ENCODE measurements at places on chromosomes 1 and 21.
A peak's percentile ranks its signal among the peaks of the same experiment; 100 is the strongest.

- no peak for DNase-seq
Measured at GRCh38 chr21:36135391-36136102, 668 bp downstream of the CBR3 start.

DNA sequence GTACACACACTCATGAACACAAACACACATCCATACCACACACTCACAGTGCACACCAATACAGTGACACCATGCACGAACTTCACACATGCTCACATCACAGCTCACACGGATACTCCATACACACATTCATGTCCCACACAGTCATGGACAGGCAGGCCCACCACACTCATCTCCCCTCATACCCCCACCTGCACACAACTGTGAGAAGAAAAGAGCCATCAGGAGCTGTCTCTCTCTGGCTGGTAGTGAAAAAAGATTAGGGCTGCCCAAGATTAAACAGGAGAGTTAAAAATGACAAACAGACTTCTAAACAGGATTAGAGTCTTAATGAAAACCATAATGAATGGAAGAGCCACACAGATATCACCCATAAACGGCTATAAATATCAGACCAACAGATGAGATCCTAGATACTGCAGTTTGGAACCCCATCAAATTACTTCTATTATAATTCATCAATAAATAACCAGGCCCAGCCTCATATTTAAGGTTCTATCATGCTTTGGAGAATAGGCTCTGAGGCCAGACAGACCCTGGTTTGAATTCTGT is 122.3 kb downstream of the PLXNA2 start:
- DNase-seq: no peak

DNA sequence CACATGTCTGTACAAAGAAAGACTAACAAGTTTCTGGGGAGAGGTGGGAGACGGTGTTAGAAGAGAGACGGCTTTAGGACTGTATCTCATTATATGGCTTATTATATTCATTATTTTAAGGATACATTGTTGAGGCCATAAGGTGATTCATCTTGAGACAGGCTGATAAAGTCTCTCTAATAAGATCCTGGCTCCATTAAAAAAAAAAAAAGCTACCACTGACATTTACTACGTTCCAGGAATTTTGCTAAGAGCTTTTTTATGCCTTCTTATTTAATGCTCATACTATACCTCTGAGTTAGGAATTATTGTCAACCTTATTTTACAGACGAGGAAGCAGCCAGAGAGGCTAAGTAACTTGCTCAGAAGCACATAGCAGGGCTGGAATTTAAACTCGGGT is 173.7 kb downstream of the GABPA start:
- no peak for DNase-seq

DNA sequence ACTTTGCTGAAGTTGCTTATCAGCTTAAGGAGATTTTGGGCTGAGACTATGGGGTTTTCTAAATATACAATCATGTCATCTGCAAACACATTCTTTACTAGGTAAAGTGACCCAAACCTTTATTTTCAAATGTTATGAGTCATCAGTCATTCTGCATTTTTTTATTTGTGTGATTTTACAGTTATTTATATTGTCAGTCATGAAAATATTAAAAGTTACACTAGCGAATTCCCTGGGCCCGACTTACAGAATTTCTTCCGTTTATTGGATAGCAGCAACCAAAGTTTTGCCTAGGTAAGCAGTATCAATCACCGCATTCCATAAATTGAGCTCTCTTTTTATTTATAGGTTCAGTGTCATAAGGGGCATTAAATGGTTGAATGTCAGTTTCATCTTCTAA is 13.8 kb downstream of the OR2M5 start:
- DNase-seq: no peak

GRCh38 chr1:205810448-205811157 is 2.4 kb downstream of the SLC41A1 start:
- no peak for DNase-seq

- no peak for DNase-seq
Measured at GRCh38 chr1:153525088-153525728, 10.6 kb downstream of the S100A6 start.

GRCh38 chr1:204459706-204460105 is 34.9 kb downstream of the PIK3C2B start:
- no peak for DNase-seq

- no peak for DNase-seq
Measured at GRCh38 chr1:234589854-234590620, 19.9 kb downstream of the IRF2BP2 start.

DNA sequence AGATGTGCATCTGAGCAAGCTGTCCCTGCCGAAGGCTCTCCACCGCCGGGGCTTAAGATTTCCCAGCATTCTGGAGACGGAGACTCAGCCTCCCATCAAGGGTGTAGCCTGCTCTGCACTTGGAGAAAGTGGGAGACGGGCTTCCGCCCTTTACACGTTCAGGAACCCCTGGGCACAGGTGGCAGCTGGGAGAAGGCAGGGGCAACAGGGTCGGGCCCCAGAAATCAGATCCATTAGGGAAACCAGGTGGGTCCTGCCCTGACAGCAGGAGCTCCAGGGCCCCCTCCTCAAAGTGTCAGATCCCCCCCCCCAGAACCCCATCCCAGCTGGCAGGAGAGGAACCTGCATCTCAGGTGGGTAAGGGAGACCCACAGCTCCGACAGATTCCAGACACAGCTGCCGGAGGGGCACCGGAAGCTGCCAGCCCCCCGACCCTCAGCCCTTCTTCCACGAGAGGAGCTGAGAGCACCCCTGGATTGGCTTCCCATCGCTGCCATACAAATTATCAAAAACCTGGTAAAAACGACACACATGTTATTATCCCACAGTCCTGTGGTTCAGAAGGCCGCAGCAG is 236.6 kb downstream of the NPHP4 start:
- no peak for DNase-seq

GRCh38 chr1:236552901-236553300 is 29.1 kb downstream of the LGALS8 start:
- no peak for DNase-seq

- DNase-seq: no peak
Measured at GRCh38 chr1:196088541-196088940, 519.7 kb downstream of the KCNT2 start.

- DNase-seq: no peak
Measured at GRCh38 chr1:89652373-89652772, 19.5 kb downstream of the LRRC8C start.

DNA sequence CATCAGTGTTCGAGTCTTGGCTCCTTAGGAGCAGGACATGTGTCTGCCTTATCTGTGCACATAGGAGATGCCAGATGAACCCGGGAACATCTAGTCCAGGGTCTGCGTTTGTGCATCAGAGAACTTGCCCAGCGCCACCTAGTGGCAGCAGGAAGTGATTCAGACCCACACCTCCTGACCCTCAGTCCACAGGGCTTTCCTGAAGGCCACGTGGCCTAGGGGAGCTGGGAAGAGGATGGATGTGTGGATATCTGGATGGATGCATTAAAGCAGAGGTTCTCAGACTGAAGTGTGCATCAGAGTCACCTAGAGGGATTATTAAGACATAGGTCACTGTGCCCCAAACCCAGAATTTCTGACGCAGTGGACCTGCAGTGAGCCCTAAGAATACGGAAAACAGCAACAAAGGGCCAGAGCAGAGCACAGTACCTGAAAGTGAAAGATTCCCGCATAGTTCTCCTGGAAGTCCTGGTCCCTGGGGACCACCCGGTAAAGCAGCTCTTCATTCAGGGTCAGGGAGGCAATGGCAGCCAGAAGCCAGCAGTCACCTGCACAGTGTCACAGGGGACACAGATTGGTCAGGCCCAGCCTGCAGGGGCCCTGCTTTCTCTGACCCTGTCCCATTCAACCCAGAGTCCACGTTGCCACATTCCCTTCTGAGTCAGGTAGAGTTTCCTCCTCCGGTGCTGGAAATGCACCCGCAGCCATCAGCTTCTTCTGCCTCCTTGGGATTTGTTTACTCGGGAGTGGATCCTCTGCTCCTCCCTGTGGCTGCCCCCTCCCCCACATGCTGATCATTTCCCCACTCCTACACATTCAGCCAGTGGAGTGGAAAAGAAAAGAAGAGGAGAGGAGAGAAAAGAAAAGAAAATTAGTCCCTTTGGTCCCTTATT is 37.0 kb downstream of the CAPN8 start:
- no peak for DNase-seq

DNA sequence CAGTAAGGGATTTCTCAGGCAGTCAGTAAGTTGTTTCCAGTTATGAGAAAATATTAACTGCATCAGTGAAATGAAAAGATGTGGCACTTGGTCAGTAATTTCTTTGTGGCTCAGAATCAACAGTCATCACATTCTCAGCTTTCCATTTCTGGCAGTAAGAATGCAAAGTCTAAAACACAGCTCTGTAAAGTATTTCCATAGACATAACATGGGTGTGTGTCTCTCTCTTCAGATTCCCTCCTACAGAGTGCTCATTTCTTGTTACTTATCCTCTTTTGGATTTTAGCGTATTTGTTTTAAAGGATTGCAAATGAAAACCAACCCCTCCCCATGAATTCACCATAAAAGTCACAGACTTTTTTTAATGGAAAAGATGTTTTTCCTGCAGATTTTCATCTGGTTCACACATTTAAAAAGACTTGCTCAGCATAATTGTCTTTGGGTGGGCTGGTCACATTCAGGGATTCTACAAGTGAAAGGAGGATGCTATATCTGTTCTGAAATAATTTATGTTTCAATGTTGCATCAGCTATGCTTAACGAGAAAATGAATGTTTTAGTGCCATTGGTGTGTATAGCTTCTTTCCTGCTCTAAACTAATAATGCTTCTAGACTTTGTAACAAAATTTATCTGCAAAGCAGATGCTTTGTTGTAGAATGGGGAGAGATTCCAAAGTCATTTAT is 34.6 kb upstream of the CD55 start:
- DNase-seq: no peak

GRCh38 chr1:45843474-45843905 is 40.1 kb downstream of the MAST2 start:
- DNase-seq: peak; percentile 13

DNA sequence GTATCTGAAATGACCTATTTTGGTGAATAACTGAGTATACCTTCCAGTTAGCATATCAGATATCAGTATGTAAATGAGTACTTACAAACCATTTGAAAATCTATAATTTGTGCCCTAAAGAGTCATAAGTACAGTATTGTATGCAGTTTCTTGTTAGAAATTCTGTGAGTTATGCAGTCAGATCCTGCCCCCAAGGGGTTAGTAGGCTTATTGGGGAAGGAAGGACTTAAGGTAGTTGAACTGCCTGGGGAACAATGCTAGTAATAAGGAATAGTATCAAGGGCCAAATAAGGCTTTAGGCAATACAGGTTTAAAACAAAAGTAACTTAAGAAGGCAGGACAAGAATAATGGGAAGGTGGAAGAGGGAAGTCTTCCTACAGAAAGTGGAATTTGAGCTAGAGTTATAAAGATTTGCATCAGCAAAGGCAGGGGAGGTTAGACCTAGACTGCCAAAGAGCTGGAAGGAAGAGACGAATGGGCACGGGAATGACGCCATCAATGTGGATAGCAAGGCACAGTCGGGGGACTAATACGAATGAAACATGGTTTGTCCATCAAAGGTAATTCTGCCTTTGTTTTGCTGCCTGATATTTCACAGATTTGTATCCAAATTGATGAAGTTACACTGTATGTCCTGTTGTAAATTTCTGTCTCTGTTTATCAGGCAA is 182.9 kb upstream of the DPYD start:
- no peak for DNase-seq

- no peak for DNase-seq
Measured at GRCh38 chr1:24003331-24003972, 23.3 kb upstream of the SRSF10 start.

DNA sequence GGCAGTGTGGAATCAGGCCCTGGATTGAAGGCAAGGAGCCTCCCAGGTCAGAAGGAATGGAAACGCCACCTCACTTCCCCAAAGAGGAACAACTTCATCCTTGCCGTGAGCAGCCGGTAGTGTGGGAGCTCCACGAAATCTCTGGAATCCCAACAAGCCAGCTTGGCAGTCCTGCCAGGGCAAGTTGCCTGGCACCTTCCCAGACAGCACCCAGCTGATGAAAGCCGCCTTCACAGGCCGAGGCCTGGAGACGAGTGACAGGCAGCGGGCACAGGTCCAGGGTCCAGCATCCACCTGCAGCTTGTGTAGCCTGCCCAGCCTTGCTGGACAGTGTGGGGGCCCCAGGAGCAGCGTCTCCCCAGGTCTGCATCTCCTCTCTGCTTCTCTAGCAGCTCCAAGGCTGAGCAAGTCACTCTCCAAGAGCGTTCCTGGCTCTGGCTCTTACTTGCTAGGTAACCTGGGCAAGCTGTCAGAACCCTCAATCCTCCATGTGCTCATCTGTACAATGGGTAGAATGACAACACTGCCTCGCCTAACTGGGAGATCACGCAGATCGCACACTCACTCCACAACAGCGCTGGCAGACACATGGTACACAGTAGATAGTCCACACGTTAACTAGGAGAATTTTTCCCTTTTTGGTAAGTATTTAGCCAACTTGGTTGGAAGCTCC is 43.0 kb downstream of the ACOT7 start:
- no peak for DNase-seq

DNA sequence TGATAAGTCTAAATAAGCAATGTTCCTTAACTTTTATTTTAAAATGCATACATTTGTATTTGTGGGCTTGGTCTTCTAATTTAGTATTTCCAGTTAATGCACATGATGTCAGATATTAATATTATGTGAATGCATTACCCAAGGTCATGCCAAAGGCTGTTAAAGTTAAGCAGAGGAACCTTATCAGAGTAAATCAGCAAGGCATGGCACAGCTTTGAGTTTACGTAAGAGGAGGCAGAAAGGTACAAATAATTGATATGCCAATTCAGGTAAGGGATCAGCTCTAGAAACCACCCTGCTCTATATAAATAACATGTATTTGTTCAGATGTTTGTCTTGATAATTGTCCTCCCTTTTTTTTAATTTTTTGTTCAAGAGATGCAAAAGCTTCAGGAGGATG is 64.5 kb upstream of the CHRM3 start:
- no peak for DNase-seq

DNA sequence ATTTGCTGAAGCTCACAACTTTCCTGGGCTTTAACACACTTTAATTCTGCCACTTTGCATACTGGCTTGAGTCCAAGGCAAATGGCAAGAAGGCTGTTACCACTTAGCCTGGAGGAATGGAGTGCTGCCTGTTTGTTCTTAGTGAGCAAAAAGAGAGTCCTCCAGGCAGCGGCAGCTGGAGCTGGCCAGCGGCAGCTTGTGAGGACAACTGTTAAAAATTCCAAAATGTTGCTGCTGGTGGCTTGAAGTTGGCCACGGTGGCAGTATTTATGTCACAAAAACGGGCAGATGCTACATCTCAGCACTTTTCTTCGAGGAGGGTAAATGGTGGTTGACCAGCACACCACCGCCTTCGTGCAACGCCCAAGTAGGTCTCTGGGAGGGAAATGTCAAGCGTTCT is 27.3 kb downstream of the STPG1 start:
- no peak for DNase-seq

DNA sequence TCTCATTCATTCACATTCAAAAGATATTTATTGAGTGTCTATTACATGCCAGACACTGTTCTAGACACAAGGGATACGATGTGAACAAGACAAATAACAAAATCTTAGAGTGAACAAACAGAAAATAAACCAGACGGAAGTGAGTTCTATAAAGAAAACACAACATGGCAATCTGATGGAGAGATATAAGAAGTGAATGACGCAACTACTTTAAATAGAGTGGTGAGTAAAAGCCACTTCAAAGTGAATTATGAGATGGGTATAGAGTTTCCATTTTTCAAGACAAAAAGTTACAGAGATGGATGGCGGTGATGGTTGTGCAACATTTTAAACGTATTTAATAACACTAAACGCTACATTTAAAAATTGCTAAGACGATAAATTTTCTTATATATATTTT is 75.4 kb downstream of the CEP170 start:
- DNase-seq: no peak

Data from bone marrow (tissue), 2 donors.